ENCODE measurements at places on chromosomes 4 and X. TPM values are rescaled to one million over a fixed set of nuclear protein-coding genes. Genes with fewer than 3 reads are reported as not detected.

Gene OTUD5
- 34.5 TPM for total RNA-seq

Gene MAGEB17
- total RNA-seq: not detected

Gene GAGE13
- total RNA-seq: not detected

Gene H2BW2
- total RNA-seq: not detected

Gene CACNA1F
- not detected for total RNA-seq

Gene KDM6A
- total RNA-seq: 11.1 TPM

Gene DSPP
- total RNA-seq: not detected

Gene FABP2
- under 0.01 TPM for total RNA-seq

Gene STARD8
- total RNA-seq: 4.6 TPM

Gene TET2
- total RNA-seq: 8.5 TPM

Gene ESX1
- not detected for total RNA-seq

Gene CFAP299
- 6.5 TPM for total RNA-seq

Gene ANK2
- 50.2 TPM for total RNA-seq

Gene SHISA3
- 1.7 TPM for total RNA-seq

Gene CHIC1
- 13.0 TPM for total RNA-seq

Gene EPHA5
- total RNA-seq: 7.1 TPM

Gene NPY1R
- 1.1 TPM for total RNA-seq

Gene TMPRSS11B
- not detected for total RNA-seq

Gene CCSER1
- total RNA-seq: not detected

Gene RAI2
- 0.38 TPM for total RNA-seq

Gene PNMA6F
- not detected for total RNA-seq

Gene CSN1S1
- total RNA-seq: not detected

Gene SLC34A2
- total RNA-seq: under 0.01 TPM

Gene PAGE1
- not detected for total RNA-seq

Gene EREG
- 6.1 TPM for total RNA-seq

Gene MAGEA2B
- not detected for total RNA-seq

Gene GLRB
- 11.7 TPM for total RNA-seq

Gene TIMM17B
- total RNA-seq: 26.5 TPM

Gene PCDH7
- 1.4 TPM for total RNA-seq

Gene NXF3
- total RNA-seq: under 0.01 TPM

Gene TMEM47
- total RNA-seq: 101 TPM

Gene RASL11B
- 0.28 TPM for total RNA-seq

Gene PCDH11X
- not detected for total RNA-seq

Gene TEX28
- not detected for total RNA-seq

Gene ADH1C
- total RNA-seq: not detected

Gene KLHL4
- total RNA-seq: 4.4 TPM

Gene FTHL17
- not detected for total RNA-seq

Gene GPR119
- not detected for total RNA-seq

Gene SYP
- total RNA-seq: 0.28 TPM
